ENCODE measurements at places on chromosomes 12 and 14.

DNA sequence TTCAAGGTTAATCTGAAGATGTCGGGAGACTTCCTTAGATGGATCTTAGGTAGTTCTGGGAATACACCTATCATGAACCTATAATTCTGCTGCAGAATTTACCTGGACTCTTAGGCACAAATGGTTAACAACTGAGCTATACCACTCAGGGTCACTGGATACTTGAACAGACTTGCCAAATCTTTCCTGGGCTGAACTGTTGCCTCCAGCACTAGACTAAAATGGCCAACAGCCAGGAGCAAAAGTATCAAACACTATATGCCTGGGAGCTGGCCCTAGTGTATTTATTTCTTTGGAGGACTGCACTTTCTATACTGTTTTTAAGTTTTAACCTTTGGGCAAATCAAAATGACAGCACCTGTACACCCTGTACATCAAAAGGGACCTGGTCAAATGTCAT lies 252.8 kb downstream of the TMEM117 start:
- no peaks in the 10 kb centered on the region for H3K4me1 ChIP-seq
- no peaks in the 10 kb centered on the region for H3K27me3 ChIP-seq
- no peak overlapping the region for H3K27ac ChIP-seq
- no peak for DNase-seq
- H3K36me3 ChIP-seq = no peaks in the 10 kb centered on the region
- H3K4me3 ChIP-seq = no peak overlapping the region

DNA sequence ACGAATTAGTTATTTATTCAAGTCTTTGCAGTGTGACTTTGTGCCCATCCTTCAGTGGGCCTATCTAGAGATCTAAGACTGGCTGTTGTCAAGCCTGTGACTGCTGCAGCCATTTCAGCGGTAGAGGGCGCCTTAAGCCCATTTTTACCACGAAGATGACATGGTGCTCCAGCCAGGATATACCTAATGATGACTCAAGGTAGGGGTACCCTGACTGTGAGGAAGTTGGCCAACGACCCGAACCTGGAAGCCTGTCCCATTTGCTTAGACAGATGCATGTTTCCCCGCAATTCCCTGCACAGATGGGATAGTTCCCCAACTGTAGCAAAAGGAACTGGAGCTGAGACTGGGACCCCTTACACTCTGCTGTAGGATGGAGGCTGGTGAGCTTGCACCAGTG lies 41.3 kb downstream of the RAB3IP start:
- no peaks in the 10 kb centered on the region for H3K4me1 ChIP-seq
- no peak overlapping the region for H3K4me3 ChIP-seq
- H3K27ac ChIP-seq = no peak overlapping the region
- no peak for DNase-seq
- H3K27me3 ChIP-seq = no peaks in the 10 kb centered on the region

DNA sequence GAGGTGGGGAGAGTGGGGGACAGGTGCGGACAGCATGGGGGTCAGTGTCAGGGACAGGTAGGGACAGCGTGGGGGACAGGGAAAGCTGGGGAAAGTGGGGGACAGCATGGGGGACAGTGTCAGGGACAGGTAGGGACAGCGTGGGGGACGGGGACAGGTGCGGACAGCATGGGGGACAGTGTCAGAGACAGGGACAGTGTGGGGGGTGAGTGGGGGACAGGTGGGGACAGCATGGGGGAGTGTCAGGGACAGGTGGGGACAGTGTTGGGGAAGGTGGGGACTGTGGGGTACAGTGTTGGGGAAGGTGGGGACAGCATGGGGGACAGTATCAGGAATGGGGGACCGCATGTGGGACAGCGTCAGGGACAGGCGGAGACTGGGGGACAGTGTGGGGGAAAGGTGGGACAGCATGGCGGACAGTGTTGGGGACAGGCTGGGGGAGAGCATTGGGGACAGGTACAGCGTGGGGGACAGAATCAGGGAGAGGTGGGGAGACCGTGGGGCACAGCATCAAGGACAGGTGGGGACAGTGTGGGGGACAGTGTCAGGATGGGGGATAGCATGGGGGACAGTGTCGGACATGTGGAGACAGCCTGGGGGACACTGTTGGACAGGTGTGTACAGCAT lies 96.1 kb downstream of the TMEM121 start:
- no peaks in the 10 kb centered on the region for H3K4me1 ChIP-seq
- H3K4me3 ChIP-seq = no peak overlapping the region
- no peaks in the 10 kb centered on the region for H3K27me3 ChIP-seq
- DNase-seq = no peak
- no peak overlapping the region for H3K27ac ChIP-seq
- H3K36me3 ChIP-seq = no peaks in the 10 kb centered on the region

DNA sequence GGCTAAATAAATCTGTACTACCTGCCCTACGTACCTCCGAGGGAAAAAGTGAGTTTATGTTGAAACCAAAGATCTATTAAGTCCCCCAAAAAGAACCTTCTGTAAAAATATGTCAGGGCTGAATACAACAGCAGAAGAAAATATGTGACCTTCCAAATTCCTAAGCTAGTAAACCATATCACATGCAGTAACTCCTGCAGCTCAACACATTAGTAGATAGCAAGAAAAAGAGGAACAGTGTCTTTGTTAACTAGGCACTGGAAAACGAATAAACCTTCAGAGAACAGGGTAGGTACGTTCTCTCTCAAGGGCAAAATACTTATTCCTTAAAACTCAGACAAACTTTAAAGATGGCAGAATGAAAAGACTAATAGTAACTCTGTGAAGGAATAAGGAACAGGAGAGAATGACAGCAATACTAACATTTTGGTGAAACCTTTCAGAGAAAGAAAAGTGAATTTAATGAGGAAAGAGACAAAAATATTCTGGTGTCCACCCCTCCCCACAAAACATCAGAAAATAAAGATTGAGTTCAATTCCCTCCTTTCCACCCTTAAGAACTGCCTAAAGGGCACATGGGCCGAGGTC lies 18.0 kb downstream of the CBX5 start:
- no peak overlapping the region for H3K27ac ChIP-seq
- H3K4me1 ChIP-seq = peaks cover 31% of the 10 kb centered on the region
- no peaks in the 10 kb centered on the region for H3K27me3 ChIP-seq
- peaks cover 19% of the 10 kb centered on the region for H3K36me3 ChIP-seq
- no peak for DNase-seq
- no peak overlapping the region for H3K4me3 ChIP-seq

- DNase-seq = peak; percentile 77
- peaks cover 84% of the 10 kb centered on the region for H3K4me1 ChIP-seq
- no peaks in the 10 kb centered on the region for H3K27me3 ChIP-seq
- peak overlapping the region; percentile 78 for H3K27ac ChIP-seq
Observed at GRCh38 chr14:91388551-91388975, 29.1 kb downstream of the CCDC88C start.

All from activated CD8-positive, alpha-beta memory T cell treated with anti-CD3 and anti-CD28 coated beads, Interleukin-2, amount 10 ng/mL, durations not matched to agents 7 days and 5 days (primary cell).